T-helper 22 cell (primary cell): ENCODE measurements at places on chromosomes 3 and 15.

DNA sequence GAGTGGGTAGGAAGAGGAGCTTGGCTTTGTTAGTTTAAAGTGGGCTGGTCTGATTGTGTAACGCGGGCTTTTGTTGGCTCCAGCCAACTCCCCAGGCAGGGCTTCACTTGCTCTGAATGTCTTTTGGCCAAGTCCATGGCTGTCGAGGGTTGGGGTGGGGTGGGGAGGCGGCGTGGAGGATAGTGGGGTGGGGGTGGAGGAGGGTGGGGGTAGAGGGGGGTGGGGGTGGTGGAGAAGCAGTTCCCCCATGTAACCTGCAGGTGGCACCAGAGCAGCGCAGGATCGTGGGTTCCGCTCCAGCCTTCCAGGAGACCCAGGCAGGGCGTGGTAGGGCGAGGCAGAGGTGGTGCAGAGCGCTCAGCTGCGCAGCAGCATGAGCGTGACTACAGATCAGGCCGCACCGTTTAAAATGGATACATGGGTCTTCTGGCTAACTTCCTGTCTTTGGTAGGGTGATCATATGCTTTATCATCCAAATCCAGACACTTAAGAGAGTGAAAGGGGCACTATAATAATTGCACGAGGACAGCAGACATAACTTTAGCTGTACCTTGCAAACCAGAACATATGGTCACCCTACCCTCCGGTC, 28.3 kb downstream of the GOLGA6A start:
- peak; percentile 36 for DNase-seq

DNA sequence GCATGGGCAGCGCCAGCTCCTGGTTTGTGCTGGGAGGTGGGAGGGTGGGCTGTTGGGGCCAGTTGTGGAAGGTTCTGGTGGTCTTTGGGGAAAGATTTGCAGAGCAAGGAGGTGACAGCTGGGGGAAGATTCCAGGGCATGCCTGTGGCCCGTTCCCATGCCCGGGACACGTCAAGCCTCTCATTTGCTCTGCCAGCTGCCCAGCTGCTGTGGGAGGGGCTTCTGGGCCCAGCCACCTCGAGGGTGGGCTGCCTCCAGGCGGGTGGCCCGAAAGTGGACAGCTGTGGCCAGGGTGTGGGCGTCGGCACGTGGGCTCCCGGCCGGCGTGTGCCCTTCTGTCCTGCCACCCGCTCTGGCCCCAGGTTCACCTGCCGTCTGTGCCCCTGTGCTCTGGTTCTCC, 17.2 kb downstream of the PLXNA1 start:
- no peak for DNase-seq

DNA sequence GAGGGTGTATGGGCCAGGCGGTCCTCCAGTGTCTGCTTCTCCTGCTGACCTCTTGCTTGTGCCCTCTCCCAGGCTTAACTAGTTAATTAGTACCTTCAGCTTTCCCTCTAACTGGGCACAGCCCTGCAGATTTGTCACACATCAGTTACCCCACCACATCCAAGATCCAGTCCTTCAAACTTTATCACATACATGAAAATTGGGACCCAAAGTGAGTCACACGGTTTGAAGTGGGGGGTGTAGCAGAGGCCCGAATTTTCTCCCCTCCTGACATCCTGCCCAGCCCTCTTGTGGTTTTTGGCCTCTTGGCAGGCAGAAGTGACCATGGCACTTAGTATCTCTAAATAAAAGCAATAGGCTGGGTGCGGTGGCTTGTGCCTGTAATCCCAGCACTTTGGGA, 3.9 kb downstream of the MAPKAPK3 start:
- DNase-seq = no peak

DNA sequence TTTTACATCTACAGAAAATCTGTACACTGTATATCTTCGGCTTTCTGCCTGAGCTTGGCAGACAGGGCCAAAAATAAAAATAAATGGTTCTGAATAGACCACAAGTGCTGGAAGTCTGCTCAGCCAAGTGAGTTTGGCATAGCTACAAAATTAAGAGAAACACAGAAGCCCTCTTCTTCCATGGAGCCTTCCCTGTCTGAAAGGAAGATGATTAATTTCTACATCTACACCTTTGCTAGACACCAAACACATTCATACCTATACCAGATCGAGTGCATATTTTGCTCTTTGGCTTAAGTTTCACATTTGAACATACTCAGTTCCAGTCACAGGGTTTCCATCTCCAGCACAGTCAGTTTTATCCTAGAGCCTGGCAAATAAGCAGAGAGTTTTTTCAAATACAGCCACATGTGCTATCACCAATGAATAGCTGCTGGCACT, 224.6 kb downstream of the GREM1 start:
- DNase-seq = no peak

DNA sequence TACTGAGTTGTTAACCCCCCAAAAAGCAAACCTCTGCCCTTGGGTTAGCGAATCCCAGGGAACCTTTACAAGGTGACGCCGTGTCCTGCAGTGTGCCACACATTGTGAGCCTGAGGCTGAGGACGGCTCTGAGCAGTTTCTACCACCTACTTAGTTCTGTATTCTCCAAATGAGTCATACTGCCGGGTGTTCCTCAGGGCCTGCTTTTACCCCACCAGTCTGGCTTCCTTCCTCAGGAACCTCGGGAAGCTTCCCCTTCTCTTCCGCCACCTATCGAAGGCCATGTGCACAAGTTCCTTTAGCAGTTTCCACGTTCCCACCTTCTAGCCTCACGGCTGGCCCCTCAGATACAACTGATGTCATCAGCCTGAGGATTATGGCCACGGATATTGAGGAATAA, 384.0 kb upstream of the TPM1 start:
- no peak for DNase-seq

GRCh38 chr3:58200846-58201355, 9.9 kb downstream of the DNASE1L3 start:
- DNase-seq = no peak

- no peak for DNase-seq
These were observed 102.9 kb downstream of the CACNA1D start for GRCh38 chr3:53597136-53597915.

DNA sequence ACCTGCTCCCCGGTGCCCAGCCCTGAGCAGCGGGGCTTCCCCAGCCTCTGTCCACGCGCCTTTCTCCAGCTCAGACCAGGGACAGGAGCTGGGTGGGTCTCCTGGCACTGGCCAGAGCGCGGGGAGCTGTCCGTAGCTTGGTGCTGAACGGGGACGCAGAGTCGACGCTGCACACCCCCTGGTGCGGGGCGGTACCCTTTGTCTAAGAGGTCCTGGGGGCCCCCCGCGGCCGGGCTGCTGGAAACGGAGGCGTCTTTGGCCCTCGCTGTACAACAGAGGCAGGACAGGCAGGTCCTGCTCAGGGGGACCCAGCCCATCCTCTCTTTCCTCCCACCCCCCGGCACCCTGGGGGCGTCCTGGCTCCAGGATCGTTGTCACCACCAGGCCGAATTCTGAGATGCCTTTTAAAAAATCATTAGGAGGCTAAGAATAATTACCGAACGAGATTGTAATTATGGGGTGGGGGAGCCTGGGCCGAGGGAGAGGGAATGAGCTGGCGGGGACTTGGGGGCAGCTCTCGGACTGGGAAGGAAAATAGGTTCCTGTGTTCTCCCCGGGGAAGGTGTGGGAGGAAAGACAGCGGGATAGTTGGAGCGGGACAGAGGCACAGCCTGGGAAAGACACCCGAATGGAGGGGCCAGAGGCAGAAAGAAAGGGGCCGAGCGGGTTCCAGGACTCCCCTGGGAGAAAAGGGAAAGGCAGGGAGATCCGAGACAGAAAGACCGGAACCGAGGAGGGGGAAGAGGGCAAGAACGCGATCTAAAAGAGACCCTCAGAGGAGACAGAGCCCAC, 4.1 kb upstream of the SKOR1 start:
- DNase-seq = no peak

DNA sequence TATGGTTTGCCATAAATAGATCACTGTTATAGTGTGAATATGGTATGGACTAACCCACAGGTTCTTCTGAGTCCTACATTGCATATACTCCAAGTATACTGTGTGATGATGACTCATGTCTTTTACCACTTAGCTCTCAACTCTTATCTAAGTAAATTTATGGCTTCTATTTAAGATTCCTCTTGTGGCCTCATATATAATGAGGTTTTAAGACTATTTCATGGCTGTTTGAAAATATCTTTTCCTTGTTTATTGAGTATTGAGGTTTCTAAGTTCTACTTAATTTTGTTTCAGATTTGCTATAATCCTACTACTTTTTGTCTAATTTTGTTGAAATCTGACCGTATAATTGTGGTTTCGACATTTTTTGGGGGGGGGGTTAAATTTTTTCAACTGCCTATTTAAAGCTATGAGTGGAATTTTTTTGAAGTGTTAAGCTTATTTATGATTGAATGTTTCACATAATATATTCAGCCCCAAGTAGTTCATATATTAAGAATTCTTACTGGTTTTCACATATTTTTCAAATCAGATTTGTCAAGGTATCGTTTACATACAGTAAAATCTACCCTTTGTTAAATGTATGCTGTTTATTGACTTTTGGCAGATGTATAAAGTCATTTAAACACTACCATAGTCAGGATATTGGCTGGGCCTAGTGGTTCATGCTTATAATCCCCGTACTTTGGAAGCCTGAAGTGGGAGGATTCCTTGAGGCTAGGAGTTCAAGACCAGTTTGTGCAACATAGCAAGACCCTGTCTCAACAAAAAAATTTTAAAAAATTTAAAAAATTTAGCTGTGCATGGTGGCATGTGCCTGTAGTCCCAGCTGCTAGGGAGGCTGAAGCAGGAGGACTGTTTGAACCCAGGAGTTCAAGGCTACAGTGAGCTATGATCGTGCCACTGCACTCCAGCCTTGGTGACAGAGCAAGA, 11.7 kb downstream of the SLC25A36 start:
- DNase-seq = no peak
